ENCODE measurements at places on chromosomes 3 and 15.

- no peak for DNase-seq
Observed at GRCh38 chr3:40237889-40238571, 71.5 kb upstream of the EIF1B start.

DNA sequence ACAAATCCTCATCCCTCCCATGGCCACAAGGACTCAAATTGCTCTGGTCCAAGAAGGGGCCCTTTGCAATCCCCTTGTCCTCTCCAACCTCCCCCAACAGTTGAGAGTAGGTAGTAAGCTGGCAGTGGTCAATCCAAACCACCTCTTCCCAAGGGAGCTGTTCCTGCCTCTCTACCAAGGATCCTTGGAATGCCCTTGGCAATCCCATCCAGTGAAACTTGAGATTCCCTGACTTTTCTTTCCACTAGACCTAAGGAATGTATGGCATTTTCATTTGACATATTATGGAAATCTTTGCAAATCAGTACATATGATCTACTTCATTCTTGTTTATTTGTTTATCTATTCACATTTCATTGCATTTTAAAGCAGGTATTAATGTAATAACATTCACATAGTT lies 4.8 kb upstream of the RBP2 start:
- no peak for DNase-seq

DNA sequence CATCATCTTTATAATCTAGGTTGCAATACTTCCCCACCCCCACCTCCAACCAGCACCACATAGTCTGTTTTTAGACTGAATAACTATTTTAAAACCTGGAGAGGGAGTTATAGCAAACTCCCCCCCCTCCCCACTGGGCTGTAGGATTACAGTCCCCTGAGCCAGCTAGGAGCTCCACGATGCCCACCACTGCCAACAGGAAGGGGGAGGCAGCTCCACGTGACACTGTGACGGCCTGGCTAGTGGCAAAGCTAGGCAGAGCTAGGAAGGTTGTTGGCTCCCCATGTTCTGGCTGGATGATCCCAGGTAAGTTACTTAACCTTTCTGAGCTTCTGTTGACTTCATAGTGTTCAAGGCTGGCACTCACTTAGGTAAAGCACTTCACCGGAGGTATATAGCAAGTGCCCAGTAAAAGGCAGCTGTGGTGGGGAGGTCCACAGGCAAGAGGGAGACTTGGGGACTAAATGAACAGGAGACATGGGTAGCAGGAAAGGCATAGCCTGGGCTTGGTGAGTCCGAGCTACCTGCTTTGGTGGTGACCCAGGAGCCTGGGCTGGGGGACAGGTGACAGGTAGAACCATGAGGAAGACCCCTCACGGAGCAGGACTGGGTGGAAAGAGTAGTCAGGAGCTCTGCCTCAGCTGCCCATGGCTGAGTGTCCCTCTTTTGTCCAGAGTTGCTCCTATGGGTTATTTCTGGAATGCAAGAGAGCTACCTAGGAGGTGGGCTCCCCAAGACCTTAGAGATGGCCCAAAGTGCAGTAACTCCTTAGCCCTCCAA lies 4.0 kb upstream of the TBC1D21 start:
- no peak for DNase-seq

GRCh38 chr15:29785642-29786041 lies 36.6 kb downstream of the TJP1 start:
- DNase-seq, result no peak

DNA sequence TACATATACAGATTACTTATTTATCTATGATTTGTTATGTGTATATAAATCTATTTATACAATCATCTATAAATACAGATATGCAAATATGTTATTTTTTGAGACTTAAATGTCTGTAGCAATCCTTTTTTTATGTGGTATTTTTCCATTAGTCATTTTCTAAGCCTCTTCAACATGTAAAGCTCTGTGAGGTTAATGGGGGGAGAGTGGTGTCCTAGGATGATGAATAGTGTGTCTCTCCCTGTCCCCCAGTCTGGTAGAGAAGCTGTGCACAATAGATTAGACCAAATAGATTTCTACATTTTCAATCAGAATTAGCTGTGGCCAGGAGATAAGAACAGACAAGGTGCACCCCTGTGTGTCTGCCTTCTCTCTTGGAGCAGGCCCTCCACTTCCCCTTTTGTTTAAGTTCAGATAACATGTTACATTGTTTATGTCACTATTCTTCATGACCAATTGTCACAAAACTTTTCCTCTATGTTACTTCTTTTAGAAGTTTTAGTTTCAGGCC lies 453.9 kb downstream of the LPP start:
- DNase-seq, result no peak

DNA sequence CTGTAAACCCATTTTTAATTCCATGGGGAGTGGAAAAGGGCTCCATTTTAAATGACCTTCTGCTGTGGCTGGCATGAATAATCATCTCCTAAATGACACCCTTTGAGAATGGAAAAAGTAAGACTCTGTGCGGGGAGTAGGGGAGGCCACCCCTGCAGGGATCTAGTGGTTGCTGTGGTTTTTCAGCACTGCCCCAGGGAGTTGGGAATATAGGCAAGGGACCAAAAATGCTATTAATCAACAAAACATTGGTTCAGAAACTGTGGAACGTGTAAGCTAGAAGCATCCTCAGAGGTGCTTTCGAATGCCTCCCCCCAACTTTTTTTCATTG lies 30.1 kb upstream of the ADAMTS7 start:
- DNase-seq, result no peak

DNA sequence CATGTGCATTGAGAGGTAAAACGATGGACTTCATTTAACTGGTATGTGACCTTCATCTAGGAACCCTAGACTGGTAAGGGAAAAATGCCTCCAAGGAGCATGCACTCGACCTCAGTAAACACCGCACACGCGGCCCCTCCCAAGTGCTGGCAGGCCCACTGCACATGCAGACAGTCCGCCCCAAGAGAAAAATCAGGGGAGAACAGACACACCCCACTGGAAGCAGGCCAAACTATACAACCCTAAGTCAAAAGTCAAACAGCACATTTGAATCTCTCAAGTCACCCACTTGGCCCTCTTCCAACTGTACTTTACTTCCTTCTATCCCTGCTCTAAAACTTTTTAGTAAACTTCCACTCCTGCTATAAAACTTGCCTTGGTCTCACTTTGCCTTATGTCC lies 250.1 kb upstream of the HES1 start:
- no peak for DNase-seq

DNA sequence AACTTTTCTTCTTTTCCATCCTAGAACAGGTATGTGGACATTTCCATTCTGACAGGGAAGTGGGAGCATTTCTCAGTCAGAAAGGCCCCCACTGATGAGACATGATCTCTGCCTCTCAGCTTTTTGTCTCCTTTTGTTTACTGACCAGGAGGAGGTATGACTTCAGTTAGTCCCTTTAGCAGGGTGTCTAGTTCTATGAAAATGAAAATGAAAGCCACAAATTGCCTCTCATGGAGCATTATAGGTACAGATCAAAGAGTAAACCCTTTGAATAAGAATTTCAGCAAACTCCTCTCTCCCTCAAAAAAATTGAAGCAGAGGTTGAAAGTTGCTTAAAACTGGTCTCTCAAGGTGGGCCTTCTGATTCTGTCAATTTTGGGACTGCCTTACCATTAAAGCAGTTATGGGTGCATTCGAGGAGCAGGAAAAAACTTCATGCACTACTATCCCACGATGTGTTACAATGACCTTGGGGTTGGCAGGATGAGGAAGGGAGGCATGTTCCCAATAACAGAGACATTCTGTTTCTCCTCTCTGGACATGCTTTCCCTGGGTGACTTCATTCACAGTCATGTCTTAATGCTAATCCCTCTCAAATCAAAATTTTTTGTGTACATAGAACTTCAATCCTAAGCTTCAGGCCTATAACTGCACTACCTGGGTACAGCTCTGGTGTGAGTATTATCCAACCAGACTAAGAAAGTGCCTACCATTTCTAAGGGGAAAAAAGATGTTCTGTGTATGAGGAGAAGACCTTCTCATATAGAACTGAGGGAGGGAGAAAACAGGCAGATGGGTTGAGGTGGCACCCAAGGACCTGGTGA lies 50.6 kb upstream of the TBC1D23 start:
- no peak for DNase-seq

DNA sequence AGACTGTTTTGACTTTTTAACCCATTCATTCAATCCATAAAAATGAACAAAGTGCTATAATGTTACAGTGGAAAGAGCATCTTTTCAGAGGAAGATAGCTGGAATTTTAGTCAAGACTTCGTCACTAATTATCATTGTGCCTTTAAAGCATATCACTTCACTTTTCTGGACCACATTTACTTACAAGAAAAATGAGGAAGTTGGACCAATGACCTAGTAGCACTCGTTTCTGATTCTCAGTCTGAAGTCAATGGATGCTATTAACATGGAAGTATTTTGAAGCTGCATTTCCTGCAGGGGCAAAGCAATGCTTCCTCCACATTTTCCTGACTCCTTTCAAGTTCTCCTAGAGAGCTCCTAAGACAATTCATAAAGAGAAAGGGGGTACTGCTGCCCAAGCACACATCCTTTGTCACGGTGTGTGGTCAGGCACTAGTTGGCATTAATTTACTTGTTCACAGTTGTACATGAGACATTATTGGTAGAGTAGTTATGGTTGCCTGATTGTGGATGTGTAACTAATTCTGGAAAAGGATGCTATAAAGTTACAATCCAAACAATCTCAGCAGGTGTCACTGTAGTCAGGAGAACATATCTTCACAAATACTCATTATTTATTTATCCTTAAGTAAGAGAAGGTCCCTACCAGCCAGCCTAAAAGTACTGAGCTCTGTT lies 1049.1 kb downstream of the FHIT start:
- DNase-seq, result no peak

DNA sequence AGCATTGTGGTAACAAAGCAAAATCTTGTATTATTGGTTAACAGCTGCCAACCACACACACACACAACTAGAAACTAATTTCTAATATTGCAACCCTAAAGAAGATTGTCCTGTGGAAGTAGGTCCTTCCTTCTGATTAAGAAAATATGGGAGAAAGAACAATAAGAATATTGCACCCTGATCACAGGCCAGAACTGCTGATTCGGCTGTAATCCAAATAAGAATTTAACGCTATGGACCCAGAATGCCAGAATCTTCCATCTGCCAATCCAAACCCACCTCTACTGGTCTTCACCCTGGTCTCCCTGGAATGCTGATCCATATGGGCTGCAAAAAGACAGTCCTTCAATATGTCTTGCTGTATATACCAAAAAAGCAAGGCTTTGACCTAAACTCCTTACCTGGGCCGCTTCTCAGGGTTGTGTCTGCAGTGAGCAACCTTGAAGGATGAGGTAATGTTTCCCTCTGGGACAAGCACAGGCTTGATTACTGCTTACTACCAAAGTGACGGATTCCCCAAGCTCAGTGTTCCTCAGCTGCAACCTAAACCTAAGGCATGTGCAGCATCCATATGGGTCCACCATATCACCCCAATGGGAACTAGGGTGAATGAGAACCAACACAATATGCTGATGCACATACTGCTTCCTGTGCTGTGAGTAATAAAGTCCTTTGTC lies 8.0 kb downstream of the CCDC14 start:
- DNase-seq, result no peak

DNA sequence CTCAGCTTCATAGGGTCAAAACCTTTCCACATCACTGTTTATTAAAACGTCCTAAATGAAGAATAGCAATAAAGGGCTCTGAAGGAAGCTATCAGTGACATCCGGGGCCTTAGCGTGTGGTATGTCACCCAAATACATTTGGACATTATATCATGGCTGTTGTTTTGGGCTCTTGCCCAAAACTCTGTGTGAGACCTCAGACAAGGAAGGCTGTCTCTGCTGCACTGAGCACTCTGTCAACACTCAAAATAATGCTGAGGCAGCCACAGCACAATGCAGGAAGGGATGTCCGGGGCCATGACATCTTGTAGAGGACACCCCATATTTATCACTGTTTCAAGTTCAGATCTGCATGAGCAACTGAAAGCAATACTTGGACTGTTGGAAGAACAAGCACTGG lies 293.8 kb upstream of the WNT5A start:
- DNase-seq, result no peak

DNA sequence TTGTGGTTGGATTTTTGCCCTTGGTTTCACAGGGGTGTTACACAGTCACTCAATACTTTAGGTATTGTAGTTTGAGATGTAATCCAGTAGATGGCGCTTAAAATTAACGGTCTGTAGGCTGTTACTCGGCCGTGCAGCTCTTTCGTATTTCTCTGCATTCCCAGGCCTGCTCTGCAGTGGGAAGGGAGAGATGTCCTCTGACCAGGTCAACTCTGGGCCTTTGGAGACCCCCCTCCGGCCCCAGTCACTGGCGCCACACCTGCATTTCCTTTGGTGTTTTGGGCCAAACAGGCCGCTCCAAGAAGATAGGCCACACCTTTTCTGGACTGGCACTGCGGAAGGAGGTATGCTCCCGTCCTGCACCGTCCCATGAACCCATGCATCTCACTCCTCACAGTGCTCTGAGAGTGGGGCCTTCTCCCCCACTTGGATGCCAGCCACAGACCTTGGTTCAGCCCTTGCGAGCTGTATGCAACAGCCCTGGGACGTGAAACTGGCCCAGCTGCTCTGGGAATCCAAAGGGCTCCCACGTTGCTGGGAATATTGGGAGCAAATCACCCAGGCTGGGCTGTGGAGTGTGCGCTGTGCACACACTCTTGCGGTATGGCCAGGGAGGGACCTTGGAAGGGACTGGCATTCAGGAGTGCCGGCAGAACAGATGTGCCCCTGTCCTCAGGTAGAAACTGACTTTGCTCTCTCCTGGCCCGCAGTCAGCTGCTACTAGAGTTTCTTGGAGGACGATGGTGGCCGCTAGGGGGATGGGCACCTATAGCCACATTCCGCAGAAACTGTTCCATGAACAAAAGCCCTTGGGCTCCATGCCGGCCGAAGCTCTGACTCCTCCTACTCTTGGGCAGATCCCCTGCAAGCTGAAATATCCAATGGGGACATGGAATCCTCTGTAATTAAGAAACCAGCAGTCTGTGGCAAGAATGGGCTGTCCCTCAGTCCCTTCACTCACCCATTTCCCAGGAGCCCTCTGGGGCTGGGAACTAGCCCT lies 410.5 kb upstream of the CADM2 start:
- DNase-seq, result no peak

- no peak for DNase-seq
Observed at GRCh38 chr3:112811917-112812660, 34.6 kb downstream of the CD200R1L start.

GRCh38 chr3:38084334-38085310 lies 45.6 kb downstream of the DLEC1 start:
- peak; percentile 35 for DNase-seq

DNA sequence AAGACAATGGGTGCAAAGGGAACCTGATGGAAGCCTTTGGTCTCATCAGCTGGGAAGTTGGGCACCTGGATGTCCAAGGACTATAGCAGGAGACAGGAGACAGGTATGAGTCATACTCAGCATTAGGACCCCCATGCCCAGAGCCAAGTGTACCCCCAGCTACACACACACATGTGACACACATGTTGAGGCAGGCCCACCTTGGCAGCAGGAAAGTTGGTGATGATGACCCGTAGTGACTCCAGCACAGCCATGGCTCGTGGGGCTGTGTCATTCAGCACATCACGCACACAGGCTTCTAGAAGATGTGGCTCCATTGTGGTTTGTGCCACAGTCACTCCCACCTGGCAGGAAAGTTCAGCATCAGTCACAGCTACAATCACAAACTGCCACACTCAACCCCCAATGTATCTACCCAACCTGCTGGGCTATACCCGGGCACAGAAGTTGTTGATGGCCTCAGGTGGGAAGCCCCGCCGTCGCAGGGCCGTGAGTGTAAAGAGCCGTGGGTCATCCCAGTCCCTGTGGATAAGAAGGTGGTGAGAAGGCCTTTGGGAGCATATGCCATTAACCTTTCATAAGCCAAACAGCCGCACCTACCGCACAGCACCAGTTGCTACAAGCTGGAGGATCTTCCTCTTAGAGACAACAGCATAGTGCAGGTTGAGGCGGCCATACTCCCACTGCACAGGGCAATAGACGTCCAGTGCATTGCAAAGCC lies 5.2 kb upstream of the QRICH1 start:
- no peak for DNase-seq
